ENCODE measurements at places on chromosomes 1 and 21.
A peak's percentile ranks its signal among the peaks of the same experiment; 100 is the strongest.

GRCh38 chr1:172414331-172414730 lies 6.2 kb upstream of the C1orf105 start:
- no peaks in the 10 kb centered on the region for H3K4me1 ChIP-seq
- no peaks in the 10 kb centered on the region for H3K27me3 ChIP-seq
- DNase-seq = no peak

GRCh38 chr1:3206696-3207095 lies 137.7 kb downstream of the PRDM16 start:
- peak overlapping the region; percentile 7 for H3K27ac ChIP-seq
- H3K4me1 ChIP-seq = no peaks in the 10 kb centered on the region
- no peaks in the 10 kb centered on the region for H3K27me3 ChIP-seq

GRCh38 chr1:71919811-71920509 lies 362.4 kb downstream of the NEGR1 start:
- no peaks in the 10 kb centered on the region for H3K36me3 ChIP-seq
- no peak overlapping the region for H3K4me3 ChIP-seq
- H3K27me3 ChIP-seq = no peaks in the 10 kb centered on the region
- no peaks in the 10 kb centered on the region for H3K4me1 ChIP-seq
- no peak for DNase-seq
- no peak overlapping the region for H3K27ac ChIP-seq

GRCh38 chr1:185636848-185637247 lies 97.3 kb upstream of the HMCN1 start:
- no peaks in the 10 kb centered on the region for H3K36me3 ChIP-seq
- no peaks in the 10 kb centered on the region for H3K27me3 ChIP-seq
- DNase-seq = no peak
- H3K27ac ChIP-seq = no peak overlapping the region
- H3K4me1 ChIP-seq = no peaks in the 10 kb centered on the region

DNA sequence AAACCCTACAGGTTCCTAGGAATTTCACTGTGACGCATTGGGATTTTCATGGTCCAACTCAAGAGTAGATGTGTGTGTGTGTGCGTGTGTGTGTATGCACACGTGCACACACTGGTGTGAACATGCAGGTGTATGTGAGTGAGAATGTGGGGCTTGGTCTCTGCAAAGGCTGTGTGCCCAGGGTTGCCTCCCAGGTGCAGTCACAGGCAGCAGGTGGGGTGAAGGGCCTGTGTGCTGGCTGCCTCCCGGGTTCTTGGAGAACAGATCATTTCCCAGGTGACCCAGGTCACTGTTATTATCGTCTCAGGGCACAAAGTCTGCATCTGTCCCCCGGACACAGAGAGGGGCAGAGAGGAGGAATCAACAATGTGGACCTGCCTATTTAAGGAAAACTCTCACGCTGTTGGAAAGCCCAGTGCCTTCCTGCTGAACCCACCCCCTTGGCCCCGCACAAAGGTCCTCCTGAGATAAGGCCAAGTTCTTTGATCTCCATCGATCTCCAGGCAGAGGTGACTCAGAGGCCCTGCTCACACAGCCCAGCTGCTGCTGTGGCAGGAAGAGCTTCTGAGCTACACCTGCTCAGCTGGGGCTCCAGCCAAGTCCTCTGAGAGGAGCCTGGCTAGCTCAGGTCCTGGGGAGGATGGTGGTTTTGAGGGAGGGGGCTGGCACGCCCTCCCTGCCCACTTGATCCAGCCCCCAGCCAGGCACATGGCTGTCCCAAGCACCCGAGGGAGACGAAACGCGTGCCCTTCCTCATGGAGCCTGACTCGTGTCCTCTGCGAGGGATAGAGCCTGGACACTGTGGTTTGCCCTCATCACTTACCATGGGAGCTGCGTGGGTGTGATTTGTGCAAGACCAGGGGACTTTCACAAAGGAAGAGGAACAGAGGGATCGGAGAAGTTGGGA lies 134.0 kb upstream of the ARHGEF16 start:
- H3K4me3 ChIP-seq = no peak overlapping the region
- H3K27me3 ChIP-seq = no peaks in the 10 kb centered on the region
- DNase-seq = peak; percentile 69
- H3K36me3 ChIP-seq = no peaks in the 10 kb centered on the region

DNA sequence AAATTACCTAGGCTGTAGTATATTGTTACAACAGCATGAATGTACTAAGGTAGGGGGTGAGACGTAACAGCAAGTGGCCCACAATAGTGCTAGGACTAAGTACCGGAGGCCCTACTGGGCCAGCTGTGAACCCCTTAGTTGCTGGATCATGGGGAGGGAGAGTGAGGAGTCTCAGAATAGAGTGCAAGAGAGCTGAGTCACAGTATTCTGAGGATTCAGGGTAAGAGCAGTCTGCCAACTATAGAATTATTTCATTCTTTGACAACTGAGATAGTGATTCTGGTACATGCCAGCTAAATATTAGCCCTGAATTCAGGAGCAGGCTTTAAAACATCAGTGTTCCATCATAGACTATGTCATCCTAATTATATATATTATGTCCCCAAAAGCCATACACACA lies 218.7 kb downstream of the TM2D1 start:
- no peak overlapping the region for H3K27ac ChIP-seq
- H3K4me3 ChIP-seq = no peak overlapping the region
- no peak for DNase-seq
- H3K27me3 ChIP-seq = no peaks in the 10 kb centered on the region
- no peaks in the 10 kb centered on the region for H3K36me3 ChIP-seq

All from stomach (tissue), 19 donors.